Fibroblast of skin of right quadriceps (primary cell): ENCODE measurements at places on chromosomes 16 and 17.

- peak; percentile 51 for DNase-seq
Observed at GRCh38 chr16:82456683-82457082, 170.1 kb upstream of the CDH13 start.

DNA sequence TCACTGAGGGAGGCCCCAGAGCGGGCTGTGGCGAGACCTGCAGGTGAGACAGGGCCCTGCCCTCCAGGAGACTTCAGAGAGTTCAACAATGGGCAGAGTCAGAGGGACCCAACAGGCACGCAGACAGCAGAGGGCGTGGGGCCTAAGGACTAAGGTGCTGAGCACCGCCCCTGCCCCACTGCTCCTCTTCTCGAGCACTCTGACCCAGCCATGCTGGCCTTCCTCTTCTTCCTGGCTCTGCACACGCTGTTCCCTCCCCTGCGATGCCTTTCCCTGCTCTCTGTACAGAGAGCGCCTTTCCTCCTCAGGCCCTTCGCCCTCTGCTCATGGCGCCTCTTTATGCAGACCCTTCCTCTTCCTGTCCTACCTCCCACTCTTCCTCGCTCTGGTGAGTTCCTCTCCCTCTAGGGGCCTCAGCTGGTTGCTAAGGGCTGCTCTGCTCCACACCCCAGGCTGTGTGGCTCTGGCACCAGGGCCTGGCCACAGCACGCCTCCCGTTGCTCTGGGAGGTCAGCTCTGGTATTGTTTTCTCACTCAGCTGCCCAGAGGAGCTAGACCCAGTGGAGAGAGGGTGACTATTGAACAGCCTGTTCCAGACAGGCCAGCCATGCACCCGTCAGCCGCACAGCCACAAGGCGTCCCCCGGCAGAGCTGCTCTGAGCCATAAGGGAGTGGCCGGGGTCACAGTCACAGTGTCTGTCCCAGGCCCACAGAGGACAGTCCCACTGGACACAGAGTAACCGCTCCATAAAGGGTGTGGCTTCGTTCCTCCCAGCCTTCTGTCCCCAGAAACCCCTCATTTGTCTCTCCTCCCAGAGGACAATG is 13.6 kb upstream of the RASD1 start:
- DNase-seq, result no peak

DNA sequence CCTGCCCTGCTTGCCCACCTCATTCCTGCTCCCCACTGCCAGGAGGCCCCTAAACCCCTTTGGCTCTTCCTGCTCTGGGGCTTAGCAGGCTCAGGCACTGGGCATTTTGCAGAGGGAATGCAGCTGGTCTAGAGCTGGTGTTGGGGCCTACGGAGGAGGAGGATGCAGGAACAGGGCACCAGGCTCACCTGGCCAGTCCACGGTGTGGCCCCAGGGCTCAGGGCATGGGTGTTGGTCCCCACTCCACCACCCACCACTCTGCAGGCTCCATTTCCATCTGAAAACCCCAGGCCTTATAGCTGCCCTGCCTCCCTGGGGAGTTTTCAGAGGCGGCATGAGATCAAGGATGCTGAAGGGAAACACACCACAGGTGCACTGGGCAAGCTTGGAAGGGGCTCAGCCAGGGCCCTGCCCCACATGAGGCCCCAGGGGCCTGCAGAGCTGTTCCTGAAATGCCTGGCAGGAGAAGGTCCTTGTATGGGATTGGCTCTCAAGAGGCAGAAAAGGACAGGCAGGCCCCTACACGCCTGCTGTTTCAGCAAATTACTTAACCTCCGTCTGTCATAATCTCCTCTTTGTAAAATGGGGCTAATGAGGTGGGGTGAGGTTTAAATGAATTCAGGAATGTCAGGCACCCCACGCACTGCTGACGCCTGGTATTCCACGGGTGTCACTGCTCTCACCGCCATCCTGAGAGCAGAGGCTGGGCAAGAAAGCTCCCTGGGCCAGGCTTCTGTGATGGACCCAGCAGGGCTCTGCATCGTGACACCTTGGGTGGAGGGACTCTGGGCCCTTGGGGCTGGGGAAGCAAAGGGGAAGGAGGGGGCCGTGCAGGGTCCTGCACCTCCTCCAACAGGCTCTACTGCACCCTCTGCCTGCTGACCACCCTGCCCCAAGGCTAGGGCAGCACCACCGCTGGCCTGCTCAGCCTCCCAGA is 9.3 kb downstream of the SLC47A2 start:
- no peak for DNase-seq

GRCh38 chr16:28136751-28137434 is 73.4 kb upstream of the GSG1L start:
- no peak for DNase-seq

- DNase-seq, result no peak
Observed at GRCh38 chr16:68490358-68490757, 42.0 kb upstream of the SMPD3 start.

DNA sequence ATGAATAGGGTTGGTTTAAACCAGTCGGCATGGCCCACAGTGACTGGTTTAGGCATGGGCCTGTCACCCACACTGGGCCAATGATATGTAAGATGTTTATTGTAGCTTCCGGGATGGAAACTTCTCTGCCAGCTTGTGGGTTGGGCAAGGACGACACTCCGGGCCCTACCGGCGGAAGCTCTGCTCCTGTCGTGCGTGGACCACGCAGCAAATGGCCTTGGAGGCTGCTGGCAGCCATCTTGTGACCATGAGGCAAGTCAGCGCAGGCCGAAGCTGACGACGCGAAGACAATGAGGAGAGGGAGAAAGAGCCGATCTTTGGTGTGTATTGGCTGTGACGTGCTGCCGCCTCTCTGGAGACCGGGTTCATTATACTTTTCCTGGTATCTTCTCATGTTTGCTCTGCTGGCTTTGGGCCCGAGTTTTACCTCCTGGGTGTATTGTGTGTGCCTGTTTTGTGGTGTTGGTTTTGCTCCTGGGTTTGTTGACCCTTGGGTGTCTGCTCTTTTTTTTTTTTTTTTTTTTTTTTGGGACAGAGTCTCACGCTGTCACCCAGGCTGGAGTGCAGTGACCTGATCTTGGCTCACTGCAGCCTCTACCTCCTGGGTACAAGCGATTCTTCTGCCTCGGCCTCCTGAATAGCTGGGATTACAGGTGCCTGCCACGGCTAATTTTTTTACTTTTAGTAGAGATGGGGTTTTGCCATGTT is 15.4 kb downstream of the SLC25A10 start:
- DNase-seq, result no peak

- DNase-seq, result peak; percentile 60
Observed at GRCh38 chr16:75294773-75295459, 43.5 kb upstream of the BCAR1 start.

DNA sequence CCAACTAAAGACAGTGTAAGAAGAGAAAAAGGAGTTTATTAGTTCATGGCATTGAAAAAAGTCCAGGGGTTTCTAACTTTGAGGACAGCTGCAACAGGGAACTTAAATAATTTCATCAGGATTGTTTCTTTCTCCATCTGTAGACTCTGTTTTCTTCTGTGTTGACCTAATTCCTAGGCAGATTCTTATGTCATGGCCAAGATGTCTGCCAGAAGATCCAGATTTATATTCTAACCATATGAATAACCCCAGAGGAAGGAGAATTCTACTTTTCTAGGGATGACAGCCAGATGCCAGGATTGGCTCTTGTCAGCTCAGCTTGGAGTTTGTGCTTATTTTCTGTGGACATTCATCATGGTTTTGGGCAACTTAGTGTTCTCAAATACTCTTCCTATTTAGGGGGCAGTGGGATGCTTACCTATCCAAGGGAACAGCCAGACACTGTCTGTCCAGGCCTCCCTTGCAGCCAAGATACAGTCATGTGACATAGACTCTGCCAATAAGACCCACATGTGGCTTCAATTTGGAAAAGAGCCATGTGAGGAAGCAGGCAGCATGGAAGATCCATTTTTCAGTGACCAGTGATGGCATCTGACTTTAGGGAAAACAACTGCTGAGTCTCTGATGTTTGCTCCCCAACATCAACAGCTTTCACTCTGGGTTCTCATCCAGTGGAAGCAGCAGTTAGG is 18.2 kb downstream of the PCTP start:
- DNase-seq, result peak; percentile 42

DNA sequence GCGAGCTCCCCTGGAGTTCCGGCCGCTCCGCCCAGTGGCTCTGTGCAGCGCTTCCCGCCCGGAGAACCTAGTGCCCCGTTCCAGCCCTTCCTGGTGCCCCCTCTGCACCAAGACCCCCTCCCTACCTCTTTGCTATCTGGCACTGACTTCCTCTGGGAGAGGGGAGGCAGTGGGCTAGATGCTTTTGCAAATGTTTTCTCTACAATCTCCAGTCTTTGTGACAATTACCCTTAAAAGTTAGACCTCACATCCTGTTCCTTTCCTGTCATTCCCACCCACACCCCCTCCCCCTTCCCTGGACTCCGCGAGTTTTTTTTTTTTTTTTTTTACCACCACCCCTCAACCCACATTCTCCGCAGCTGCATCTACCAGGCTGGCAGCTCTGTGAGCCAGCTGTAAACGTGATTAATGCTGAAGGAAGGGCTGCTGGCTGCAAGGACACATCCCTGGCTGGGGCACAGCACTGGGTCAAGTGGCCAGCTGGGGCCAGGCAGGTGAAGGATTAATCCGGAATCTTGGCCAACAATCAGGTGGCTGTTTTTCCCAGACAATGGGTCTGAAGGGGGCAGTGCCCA is 101.5 kb downstream of the MGAT5B start:
- DNase-seq, result no peak

DNA sequence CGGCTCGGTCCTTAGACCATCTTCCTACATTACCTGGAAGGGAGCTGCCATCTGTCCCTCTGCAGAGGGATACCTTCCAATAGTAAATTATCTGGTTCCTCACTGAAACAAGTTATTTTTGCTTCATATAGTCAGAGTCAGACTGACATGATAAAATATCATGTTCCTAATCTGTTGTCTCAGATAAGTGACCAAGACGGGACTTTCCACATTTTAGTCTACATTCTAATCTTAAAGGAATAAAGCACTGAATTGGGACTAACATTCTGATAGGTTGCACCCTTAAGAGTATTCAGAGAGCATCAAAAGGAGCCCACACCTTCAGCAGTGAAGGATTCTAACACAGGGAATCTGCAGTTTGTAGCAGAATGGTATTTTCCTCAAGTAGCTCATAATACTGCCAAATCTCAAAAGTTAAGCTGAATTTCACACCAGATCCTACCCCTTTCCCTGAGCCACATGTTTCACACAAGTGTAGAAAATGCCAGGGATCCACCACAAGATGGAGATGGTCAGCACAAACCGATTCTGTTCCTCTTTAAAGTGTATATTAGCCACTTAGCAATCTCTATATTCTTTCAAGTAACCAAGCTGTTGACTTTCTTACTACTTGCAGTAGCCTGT is 13.4 kb downstream of the GINS2 start:
- DNase-seq, result peak; percentile 30

DNA sequence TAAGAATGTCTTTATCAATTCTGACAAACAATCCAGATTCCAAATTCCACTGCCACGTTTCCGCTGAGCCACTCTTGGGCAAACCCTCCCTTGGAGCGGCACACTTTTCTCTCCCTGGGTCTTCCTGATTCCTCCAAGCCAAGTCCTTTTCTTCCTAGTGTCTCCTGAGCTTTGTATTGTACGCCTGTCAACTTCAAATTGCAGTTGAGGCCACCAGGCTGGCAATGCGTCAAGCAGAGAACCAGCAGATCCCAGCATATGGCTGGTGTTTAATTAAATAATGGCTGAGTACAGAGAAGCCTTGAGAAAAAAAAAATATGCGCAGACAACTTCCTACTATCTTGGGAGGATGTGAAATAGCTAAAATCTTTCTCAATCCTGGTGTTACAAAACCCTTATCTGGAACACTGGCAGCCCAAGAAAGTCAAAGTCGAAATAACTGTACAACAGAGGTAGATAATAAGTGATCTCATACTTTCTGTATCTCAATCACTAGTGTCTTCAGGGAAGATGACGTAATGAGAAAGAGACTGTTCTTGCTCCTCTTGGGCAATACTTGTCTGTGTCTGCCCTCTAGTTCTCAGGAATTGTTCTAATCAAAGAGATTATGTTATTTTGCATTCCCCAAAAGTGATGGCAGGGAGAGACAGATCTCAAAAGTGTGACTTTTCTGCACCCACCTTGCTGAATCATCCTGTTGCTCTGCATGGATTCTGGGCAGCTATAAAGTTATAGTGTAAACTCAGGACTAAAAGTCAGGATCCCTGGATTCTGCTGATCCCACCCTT is 15.0 kb downstream of the SMIM36 start:
- DNase-seq, result peak; percentile 43

DNA sequence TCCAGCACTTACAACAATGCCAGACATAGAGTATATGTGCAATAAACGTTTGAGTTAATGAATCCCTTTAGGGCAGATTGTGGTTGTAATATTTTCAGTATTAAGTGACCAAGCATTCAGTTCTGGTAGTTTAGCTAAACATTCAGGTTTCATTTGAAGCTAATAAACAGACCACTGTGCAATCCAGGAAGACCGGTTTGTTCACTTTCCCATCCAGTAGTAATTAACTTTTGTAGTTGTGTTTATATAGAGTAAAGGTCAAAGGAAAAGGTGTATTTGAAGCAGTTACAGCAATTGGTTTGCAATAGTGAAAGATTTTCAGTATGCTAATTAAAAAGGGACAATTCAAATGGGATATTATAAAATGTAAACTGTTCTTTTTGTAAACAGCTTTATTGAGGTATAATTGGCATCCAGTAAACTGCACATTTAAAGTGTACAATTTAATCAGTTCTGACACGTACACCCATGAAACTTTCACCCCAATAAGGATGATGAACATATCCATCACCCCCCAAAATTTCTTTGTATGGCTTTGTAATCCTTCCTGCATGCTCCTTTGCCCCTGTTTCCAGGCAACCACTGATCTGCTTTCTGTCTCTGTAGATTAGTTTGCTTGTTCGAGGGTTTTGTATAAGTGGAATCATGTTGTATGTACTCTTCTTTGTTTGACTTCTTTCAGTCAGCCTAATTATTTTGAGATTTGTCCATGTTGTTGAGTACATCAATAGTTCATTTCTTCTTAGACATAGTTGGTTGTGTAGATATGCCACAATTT is 26.3 kb downstream of the MRTFB start:
- no peak for DNase-seq

- DNase-seq, result peak; percentile 19
Observed at GRCh38 chr16:50326835-50327465, 41.8 kb downstream of the BRD7 start.

GRCh38 chr16:27244363-27244755 is 24.2 kb downstream of the NSMCE1 start:
- no peak for DNase-seq

DNA sequence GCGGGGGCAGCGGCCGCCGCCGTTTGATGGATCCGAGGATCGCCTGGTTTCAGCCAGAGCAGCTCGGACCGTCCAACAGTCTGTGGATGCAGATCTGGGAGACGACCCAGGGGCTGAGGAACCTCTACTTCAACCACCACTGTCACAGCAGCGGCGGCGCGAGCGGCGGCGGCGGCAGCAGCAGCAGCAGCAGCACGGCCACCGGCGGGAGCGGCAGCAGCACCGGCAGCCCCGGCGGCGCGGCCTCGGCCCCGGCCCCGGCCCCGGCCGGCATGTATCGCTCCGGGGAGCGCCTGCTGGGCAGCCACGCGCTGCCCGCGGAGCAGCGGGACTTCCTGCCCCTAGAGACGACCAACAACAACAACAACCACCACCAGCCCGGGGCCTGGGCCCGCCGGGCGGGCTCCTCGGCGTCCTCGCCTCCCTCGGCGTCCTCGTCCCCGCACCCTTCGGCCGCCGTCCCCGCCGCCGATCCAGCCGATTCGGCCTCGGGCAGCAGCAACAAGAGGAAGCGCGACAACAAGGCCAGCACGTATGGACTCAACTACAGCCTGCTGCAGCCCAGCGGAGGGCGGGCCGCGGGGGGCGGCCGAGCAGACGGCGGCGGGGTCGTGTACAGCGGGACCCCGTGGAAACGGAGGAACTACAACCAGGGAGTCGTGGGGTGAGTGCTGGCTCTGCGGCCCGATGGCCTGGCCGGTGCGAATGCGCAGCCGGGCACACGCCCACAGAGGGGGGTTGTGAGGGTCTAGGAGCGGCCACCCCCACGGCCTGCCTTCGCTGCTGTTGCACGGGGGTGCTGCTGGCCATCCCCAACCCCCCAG is 702 bp downstream of the TENT4B start:
- no peak for DNase-seq
